ENCODE measurements at places on chromosomes 6 and 20.

- no peak for DNase-seq
Measured at GRCh38 chr20:4491643-4492042, 230.1 kb upstream of the PRND start.

GRCh38 chr6:111652156-111652555 is 46.5 kb upstream of the TRAF3IP2 start:
- no peak for DNase-seq

DNA sequence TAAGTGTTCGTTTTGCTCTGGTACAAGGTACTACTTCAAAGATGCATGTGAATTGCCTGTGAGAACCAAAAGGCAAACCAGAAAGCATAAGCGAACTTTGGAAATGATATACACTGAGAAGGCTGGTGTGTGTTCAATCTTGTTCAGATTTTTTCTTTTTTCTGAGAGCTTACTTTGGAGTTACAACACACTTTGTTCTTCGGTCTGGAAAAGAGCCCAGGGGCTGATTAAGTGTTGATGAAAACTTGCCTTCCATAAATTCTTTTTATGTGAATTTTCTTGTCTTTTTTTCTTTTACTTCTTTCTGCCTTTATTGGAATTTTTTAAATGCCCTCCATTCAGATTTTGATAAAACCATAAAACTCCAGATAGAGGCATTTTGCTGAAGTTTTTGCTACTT is 395.1 kb upstream of the SASH1 start:
- DNase-seq, result no peak

DNA sequence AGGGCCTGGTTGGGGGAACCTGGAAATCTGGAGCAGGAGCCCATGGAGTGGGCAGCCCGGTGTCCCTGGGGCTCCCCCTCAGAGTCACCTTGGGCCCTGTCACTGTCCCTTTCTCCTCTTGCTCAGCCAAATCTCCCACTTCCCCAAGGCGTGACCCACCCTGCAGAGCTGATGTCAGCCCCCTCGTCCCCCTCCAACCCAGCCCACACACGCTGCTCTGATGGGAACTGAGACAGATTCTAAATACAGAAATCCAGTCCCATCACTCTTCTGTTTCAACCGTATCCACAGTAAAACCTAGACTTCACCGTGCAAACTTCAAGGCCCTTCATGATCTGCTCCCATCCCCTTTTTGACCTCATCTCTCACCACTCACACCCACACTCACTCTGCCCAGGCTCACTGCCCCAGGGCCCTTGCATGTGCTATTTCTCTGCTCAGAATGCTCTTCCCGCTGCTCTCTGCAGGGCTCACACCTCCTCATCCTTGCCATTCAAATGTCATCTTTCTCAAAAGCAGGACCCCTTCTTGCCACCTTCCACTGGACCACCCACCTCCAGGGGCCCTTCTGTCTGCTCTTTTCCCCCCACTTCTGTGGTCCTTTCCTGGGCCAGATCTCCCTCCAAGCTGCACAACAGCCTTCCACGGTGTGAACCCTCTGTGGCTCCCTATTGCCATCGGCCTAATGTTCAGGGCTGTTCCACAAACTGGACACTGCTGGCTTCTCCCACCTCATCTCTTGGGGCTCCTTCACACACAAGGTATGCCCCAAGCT is 16.6 kb downstream of the TGM2 start:
- no peak for DNase-seq

GRCh38 chr6:138507977-138508675 is 8.8 kb upstream of the NHSL1 start:
- DNase-seq, result no peak

GRCh38 chr6:39830444-39830843 is 38.3 kb downstream of the DAAM2 start:
- DNase-seq, result no peak

DNA sequence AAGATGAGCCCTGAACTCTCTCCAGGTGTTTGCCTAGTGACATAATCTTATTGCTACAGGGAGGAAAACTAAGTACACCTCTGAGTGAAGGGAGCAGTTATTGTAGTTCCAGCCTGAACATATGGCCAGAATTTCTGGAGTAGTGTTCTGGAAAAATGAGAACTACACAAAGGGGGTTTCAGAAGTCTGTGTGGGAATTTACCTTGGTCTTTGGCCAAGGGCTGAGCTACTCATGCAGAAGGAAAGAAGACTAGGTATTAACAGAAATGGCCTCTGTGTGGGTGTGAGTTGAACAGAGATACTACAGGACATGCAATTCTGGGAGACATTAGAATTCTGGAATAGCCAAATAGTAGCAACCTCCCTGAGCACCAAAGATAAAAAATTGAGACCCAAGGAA is 1009.7 kb upstream of the GJE1 start:
- no peak for DNase-seq

DNA sequence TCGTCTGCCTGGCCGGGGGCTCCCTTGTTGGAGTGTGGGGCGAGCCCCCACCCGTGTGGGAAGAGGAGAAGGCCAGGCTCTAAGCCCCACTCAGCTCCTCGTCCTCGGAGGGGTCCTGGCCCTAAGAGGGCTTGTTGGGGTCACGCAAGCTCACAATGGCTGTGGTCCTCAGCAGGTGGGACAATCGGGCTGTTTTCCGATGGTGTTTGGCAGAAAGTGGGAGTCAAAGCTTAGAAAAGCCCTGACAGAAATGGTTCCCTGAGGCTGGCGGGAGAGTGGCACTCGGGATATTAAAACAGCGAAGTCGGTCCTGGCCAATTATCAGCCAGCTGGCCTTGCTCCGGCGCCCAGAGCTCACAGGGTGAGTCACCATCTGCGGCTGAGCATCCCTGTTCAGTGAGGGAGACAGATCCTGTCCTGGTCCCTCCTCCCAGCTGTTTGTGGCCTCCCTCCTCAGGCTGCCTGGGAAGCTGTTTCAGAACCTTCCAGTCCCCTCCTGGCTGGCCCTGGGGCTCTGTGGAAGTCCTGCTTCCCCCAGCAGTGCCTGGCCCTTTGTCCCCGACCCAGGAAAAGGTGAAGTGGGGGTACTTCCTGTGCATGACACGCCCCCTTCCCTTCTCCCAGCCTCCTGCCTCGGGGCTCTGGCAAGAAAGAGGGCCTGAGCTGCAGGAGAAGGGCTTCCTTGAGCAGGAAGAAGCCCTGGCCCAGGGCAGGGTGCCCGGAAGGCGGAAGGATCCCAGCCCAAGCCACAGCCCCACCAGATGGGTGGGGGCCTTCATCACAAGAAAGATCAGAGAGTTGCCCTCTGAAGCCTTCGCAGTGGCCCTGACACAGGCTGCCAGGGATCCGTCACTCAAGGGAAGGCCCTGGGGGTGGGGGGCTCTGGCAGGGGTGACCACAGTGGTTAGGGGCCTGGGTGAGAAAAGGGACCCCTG is 53.6 kb upstream of the BHLHE23 start:
- peak; percentile 85 for DNase-seq

DNA sequence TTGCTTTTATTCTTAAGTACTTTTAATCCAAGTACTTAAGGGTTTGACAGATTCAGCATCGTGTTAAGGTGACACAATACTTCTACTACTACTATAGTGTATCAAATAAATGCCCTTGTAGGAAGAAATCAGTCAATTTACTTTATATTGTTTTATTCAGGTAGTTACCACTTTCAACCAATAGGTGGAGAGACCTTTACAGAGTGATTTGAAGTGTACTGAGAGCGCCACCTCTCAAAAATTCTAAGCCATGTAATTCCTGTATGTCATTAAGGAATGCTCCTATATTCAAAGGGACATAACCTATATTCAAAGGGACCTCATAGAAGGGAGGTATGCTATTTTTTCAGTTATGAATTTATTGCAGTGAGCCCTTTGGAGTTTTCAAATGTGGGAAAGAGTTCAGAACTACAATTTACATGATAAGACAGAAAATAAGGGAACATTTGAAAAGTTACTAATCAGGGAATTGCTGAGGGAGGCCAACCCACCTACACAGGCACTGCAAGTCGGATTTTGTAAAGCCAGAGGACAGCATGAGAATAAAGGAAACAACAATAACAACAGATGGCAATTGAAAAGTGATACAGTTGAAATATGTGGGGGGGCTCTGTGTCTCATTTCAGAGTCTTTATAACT is 955.6 kb downstream of the TBC1D32 start:
- peak; percentile 4 for DNase-seq

DNA sequence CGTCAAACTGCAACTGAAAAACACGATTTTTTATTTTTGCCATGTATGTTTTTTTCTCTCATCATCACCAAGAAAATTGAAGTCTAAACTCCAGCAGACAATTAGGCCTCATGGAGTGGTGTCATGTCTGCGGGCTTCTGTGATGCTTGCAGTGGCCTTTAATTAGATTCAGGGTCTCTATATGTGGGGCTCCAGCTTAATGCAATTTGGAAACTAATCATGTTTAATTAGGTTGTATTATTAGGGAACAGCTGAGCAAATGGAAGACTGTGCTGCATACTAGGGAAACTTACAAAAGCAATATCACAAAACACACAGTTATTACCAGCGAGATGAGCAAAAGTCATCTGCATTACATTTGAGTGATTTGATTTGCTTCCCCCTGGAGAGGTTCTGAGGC is 132.9 kb upstream of the PMEPA1 start:
- no peak for DNase-seq

GRCh38 chr6:159461998-159462397 is 231.0 kb downstream of the SOD2 start:
- no peak for DNase-seq

DNA sequence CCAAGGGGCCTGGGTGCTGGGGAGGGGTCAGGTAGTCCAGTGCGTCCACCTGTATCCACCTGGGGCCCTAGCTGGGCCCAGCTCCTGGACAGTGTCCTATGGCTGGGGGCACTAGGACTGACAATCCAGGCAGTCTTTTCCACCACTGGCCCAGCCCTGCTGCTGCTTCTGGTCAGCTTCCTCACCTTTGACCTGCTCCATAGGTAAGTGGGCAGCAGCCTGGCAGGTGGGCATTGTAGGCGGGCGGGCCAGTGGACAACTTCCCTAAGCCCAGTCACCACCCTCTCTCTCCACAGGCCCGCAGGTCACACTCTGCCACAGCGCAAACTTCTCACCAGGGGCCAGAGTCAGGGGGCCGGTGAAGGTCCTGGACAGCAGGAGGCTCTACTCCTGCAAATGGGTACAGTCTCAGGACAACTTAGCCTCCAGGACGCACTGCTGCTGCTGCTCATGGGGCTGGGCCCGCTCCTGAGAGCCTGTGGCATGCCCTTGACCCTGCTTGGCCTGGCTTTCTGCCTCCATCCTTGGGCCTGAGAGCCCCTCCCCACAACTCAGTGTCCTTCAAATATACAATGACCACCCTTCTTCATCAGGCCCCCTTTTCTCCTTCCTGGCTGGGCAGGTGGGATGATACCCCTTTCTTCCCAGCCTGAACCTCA is 584 bp downstream of the C20orf141 start:
- no peak for DNase-seq

DNA sequence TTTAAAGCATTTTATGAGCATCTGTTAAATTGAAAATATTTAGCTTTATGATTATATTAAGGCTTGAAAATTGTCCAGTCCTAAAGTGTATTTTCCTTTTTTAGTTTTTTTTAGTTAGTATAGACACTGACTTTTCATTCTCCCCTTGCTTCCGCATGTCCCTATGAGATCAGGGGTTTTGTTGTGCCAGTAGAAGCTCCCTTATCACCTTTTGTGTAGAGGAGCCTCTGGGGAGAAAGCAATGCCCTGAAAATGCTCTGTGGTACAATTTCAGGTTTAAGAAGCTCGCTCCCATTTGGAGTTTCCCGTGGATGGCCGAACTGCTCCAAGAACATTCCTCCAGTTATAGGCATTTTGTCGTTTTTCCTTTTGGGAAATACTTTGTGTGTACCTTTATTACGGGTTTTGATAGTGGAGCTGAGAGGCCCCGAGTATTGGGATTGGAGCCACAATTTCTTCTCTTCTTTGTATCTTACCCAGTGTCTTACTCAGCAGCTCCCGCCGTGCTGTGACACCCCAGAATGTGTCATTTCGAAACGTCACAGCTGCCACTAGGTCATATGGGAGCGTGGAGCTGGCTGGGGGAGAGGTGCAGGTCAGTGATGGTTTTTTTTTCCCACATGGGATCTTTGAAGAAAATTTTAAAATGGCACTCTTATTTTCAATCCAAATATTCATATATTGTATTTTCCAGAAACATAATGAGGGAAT is 49.9 kb downstream of the RPRD1B start:
- DNase-seq, result no peak

- DNase-seq, result no peak
Measured at GRCh38 chr6:53258774-53259155, 90.0 kb downstream of the ELOVL5 start.

GRCh38 chr6:139846538-139847456 is 472.3 kb upstream of the CITED2 start:
- DNase-seq, result no peak

- DNase-seq, result no peak
Measured at GRCh38 chr6:44672086-44672485, 284.6 kb downstream of the CDC5L start.

DNA sequence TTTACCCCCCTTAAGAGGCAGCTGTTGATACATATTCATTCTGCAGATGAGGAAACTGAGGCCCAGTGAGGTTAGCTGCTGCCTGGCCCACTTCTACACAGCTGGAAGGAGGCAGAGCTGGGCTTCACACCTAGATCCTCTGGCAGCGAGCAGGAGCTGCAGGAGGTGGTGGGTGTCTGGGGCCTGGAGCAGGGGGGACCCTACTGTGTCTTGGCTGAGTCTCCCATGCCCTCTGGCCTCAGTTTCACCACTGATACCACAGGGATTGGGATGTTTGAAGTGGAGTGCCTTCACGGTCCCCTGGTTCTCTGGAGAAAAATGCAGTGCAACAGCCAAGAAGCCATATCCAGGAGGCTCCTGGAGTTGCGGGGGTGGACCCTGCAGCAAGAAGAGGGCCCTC is 8.2 kb upstream of the BPIFA2 start:
- DNase-seq, result no peak

DNA sequence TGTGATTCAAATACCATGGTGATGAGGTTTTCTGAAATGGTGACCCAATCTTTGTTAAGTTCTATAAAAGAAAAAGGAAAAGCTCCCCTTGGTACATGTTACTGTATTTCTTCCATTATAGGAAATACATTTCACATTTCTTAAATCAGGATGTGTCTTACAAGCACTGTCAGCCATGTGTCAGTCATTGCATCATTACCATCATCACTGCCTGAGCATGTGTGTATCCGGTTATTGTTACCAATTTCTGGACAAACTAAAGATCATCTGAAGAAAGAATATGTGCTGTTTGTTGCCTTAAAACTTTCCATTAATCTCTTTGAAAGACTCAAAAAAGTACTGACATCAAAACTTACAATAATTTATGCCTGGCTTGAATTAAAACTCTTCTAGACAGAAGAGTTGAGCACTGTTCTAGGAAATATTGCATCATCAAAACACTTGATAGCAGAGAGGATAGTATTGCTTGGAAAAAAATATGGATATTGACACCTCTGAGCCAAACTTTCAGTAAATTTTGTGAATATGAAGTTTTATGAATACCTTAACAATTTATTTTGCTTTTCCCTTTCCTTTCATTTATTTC is 7.1 kb upstream of the TSPYL1 start:
- no peak for DNase-seq

GRCh38 chr20:19760371-19760721 is 2.3 kb downstream of the RIN2 start:
- DNase-seq, result no peak

Measured in GM03348 (cell line).